Mononuclear cell (primary cell): ENCODE measurements at places on chromosomes 2 and 18. TPM values are rescaled to one million over a fixed set of nuclear protein-coding genes. Genes with fewer than 3 reads are reported as not detected.

CHRNA1 gene
- total RNA-seq = 0.21 TPM

SMYD1 gene
- total RNA-seq = under 0.01 TPM

G6PC2 gene
- total RNA-seq = not detected

C2orf92 gene
- 4.5 TPM for total RNA-seq

GALM gene
- total RNA-seq = 13.0 TPM

SALL3 gene
- under 0.01 TPM for total RNA-seq

LIPT1 gene
- total RNA-seq = 16.4 TPM

PROKR1 gene
- under 0.01 TPM for total RNA-seq

AQP4 gene
- total RNA-seq = not detected

MRPS5 gene
- total RNA-seq = 14.5 TPM

PNPT1 gene
- 10.8 TPM for total RNA-seq

SP5 gene
- not detected for total RNA-seq

CXCR1 gene
- total RNA-seq = 0.10 TPM

AGXT gene
- not detected for total RNA-seq

DPYSL5 gene
- not detected for total RNA-seq

SCN3A gene
- 3.3 TPM for total RNA-seq

REEP1 gene
- total RNA-seq = 0.63 TPM

SYT4 gene
- total RNA-seq = under 0.01 TPM

CLEC4F gene
- 0.21 TPM for total RNA-seq

SDC1 gene
- total RNA-seq = not detected

SLC30A3 gene
- total RNA-seq = not detected

APLF gene
- total RNA-seq = 11.2 TPM

SLC4A5 gene
- 6.7 TPM for total RNA-seq

LHCGR gene
- not detected for total RNA-seq

MEP1B gene
- total RNA-seq = not detected

ZNF519 gene
- 6.9 TPM for total RNA-seq

TTC21B gene
- total RNA-seq = 58.7 TPM

PTPRN gene
- 1.3 TPM for total RNA-seq

LAMA1 gene
- total RNA-seq = not detected

CASP8 gene
- 129 TPM for total RNA-seq

GKN1 gene
- 0.31 TPM for total RNA-seq
